ENCODE measurements at places on chromosomes 6 and 20. TPM values are rescaled to one million over a fixed set of nuclear protein-coding genes. Genes with fewer than 3 reads are reported as not detected.

The PTPRT gene
- under 0.01 TPM for total RNA-seq

The MRAP2 gene
- total RNA-seq, result 4.9 TPM

The PCK1 gene
- total RNA-seq, result not detected

The SCRT2 gene
- total RNA-seq, result not detected

The MAS1 gene
- total RNA-seq, result not detected

The KIF3B gene
- total RNA-seq, result 30.7 TPM
